SK-N-DZ (cell line): ENCODE measurements at places on chromosomes 13 and 19.

- no peak for DNase-seq
These were observed 81.8 kb downstream of the GGACT start for GRCh38 chr13:100506600-100507422.

- no peak for DNase-seq
These were observed 122.9 kb upstream of the SPRY2 start for GRCh38 chr13:80463673-80464352.

DNA sequence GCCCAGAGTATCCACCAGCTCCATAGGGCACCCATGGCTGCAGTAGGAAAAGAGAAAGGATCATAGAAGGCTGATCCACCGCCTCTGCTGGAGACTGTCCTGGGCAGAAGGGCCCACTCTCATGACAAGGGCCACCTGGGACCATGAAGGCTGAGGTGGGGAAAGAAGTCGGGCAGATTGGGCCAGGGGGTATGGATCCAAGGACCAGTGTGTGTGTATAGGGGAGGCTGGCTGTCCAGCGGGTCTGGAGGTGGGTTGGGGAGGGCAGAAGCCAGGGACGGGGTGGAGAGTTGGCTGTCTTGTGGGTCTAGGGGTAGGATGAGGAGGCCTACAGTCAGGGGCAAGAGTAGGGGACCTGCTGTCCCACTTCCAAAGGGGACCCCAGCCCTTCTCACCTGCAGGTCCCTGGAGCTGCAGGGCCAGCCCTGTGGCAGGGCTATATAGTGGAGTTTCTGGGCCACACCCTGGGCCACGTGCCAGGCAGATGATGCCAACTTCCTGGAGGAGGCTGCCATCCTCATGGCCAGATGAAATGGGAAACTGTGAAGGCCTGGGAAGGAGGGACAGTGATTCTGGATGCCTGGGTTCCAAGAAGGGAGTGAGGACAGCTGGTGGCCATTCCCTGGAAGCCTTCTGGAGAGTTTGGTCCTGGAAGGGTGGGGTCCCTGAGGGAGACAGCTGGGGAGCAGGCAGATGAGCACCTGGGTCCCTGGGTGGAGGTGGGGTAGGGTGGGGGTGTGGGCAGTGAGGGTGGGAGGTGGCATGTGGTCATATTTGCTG lies at the start of gene FCGBP:
Gene FCGBP (minus strand): TSS at position 51 of the 780 bp plus-strand sequence.
- no peak for DNase-seq

DNA sequence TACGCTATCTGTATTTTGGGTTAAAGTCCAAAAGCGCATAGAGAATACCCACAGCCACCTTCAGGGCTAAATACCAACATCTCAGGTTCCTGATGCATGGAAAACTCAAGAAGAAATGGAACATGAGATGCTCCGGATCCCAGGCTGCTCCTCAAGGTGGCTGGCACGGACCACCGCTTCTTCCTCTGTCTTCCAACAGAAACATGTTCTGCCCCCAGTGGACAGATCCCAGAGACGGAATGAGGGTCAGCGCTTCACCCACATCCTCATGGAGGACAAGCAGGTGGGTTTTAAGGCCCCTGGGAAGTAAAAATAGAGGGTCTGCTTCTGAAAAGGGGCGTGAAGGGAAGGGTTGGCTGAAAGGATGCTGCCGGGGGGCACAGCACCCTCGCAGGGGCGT lies 17.3 kb downstream of the COL4A1 start:
- no peak for DNase-seq

- DNase-seq, result no peak
These were observed 90.5 kb upstream of the AKAP11 start for GRCh38 chr13:42181381-42181953.

GRCh38 chr13:102683637-102684036 lies 11.2 kb downstream of the METTL21C start:
- no peak for DNase-seq

DNA sequence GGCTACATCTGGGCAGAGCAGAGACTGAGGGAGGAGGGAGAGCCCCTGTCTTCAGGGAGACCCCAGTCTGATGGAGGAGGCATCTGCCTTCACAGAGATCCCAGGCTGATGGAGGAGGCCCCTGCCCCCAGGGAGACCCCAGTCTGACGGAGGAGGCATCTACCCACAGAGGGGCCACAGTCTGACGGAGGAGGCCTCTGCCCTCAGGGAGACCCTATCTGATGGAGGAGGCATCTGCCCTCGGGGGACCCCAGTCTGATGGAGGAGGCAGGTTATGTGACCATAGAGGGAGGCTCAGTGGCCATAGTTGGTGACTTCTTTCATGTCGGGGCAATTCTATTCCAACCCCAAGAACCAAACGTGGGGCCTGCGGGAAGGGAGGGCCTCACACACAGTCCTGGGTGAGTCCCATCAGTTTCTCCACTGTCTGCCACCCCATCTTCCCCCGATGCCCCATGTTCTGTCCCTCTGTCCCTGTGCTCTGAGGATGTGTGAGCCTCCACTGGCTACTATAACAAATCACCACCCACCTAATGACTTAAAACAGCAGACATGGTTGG lies 14.3 kb downstream of the MISP start:
- no peak for DNase-seq

DNA sequence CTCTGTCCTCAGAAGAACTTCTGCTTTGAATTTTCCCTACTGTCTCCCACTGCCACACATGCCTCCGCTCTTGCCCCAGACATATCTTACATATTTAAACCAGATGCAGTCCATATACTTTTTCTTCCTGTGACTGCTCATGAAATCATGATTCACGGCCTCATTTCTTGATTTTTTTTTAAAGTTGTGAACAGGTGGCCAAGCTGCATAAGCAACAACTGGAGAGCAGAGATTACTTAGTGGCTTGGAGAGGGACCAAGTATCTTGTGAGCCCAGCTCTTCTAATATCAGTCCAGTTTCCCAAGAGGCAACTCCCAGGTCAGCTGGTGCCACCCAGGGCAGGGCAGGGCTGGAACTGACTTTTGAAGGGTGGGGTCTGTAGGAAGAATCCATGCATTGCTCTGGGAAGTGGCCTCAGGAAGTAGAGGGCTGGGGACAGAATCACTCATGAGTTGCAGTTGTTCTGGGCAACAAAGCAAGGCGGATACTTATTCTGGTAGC lies 152.4 kb downstream of the LMO7 start:
- DNase-seq, result no peak

- DNase-seq, result no peak
These were observed 6.4 kb downstream of the MYO9B start for GRCh38 chr19:17081672-17082630.

- DNase-seq, result no peak
These were observed 38.8 kb downstream of the DHRS12 start for GRCh38 chr13:51765142-51765515.

DNA sequence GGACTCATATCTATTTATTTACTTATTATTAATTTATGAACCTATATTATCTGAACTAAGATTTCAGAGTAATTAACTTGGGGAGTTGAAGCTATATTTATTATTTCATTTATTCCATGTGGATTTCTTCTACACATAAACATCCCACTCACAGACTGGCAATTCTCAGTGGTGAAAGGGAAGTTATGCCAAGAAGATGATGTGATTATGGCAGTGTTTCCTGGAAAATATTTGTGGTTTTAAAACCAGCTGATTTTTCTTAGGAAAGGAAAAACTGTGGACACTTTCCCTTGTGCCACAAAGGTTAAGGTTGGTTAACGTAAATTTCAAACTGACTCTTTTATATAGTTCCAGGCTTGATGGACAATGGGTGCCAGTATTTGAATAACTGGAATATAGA lies 513.1 kb downstream of the SLITRK6 start:
- no peak for DNase-seq

DNA sequence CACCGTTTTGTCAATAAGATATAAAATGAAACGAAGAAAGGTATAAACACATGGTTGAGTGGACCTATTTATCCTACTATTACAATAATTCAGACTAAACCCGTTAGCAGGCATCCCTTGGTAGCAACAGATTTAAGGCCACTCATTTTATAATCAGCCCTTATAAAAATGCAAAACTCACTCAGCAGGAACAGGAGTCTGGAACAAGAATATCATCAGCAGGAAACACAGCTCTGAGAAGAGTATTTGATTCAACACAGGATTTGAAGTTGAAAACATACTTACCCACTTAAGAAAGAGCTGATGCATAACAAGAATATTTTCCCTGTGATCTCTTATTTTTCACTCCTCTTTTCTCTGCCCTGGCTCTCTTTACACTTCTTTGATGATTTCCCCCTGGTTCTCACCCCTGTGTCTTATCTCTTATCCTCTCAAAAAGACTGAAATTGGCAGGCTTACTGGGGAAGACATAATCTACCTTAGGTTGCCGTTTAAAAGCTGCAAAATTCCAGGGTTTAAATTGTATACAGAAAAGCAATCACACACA lies 1722.7 kb downstream of the SLITRK5 start:
- DNase-seq, result no peak

DNA sequence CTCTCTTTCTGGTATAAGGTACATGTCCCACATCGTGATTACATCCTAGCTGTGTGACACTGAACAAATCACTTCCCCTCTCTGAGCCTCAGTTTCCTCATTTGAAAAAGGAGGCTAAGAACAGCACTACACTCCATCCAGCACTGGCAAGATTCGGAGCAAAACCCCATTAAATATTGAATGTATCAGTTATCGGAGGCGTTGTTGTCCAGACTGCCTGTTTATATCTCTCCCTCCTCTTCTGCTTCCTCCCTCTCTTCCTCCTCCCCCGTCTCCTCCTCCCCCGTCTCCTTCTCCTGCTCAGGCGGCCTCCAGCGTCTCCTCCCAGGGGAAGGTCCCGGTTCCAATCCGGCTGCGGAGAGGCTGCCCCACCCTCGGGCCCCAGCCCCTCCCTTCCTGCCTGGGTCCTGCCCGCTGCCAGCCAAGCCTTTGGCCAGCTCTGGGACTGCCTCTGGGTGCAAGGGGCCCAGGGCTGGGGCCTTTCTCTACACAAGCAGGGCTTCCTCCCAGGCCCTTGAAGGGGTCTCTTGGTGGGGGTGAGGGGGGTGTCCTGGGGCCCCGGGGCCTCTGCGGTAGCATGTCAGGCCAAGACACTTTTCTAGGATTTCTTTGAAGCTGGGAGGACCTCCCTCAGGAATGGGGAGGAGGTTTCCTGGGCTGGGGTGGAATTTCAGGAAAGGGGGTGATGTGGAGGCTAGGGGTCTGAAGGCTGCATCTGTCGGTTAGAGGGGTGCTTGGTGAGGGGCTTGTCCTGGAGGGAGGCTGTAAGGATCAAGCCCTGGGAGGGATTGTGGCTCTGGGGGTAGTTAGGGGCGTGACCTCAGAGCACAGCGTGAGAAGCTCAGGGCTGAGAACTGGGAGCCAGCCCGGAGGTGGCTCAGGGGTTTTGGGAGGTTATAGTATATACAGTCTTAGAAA lies 1.9 kb downstream of the RRAS start:
- DNase-seq, result peak; percentile 15

GRCh38 chr13:66577358-66577757 lies 652.8 kb downstream of the PCDH9 start:
- no peak for DNase-seq

- DNase-seq, result peak; percentile 45
These were observed 4.7 kb upstream of the MYBPC2 start for GRCh38 chr19:50427997-50428425.

DNA sequence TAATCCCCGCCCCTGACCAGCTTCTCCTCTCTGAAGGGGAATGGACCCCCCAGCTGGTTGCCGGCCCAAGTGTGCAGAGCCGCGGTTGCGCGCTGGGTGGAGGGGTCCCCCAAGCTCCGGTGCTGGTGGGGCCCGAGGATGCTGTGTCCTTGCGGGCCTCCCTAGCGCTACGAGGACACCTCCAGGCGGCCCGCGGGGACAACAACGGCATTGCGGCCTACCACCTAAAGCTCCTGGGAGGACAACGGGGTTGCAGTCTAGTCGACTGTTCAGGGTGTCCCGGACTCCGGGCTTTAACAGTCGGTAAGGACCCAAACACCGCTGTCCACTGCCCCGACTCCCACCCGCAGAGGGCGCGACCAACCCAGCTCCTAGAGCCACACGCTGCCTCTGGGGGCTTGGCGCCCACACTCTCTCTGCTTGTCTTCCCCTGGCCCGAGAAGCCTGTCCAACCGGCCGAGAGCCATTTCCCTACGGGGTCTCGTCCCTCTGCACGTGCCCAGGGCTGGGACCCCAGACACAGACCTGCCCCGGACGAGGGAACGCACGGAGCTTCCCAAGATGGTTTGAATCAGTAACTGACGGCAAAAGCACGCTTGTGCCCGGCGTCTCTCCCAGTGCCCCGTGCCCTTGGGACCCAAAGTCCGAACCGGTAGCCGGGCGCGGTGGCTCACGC lies 927 bp upstream of the SDHAF1 start:
- no peak for DNase-seq

DNA sequence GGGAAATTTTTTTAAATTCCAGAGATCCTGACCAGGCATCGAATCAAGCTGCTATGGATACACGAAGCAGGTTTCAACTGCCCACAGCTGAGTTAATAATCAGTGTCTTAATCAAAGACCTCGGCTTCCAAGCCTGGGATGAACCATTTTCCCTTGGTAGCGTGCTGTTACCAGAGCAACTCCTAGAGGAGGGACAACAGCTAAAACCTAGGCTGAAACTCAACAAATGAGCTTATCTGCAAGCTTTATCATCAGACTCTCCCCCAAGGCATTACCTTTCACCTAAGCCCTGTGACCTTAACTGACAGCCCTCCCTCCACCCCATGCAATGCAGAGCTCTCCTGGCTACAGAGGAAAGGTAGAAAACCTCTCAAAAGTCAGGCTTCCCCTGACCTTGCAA lies 39.7 kb downstream of the RCBTB1 start:
- no peak for DNase-seq

DNA sequence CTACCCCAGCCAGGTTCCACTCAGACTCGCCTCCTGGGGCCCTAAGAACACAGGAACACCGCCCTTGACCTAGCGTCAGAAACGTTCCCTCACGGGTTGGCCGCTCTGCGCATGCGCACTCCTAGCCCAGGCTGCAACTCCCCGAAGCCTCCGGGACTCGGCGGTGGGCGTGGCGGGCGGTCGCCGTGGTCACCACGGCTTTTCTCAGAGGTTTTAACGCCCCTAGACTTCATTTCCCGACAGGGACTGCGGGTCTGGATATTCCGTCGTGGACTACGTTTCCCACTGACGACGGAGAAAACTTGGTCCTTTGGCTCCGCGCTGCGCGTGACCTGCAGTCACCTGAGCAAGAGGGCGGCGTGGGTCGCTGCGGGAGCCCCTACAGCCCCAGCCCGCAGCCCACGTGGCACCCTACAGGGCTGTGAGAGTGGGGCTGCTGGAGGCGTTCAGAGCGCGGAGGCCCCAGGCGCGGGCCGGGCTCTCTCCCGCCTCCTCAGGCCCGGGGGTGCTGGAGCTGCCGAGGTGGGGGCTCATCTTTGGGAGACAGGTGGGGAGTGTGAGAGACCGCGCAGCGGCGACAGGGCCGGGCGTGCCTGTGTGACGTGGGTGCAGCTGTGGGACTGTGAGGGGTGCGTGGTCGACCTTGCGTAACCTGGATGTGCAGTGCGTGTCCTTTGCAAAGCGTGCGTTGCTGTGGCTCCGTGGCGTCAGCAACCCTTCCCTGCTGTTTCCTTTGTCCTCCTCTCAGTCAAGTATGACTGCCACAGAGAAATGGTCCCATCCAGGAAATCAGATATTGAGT lies 38.0 kb upstream of the ZNF573 start:
- DNase-seq, result peak; percentile 71

- DNase-seq, result no peak
These were observed 492.6 kb downstream of the COG6 start for GRCh38 chr13:40148101-40148500.
